ENCODE measurements at places on chromosomes 7 and 10. TPM values are rescaled to one million over a fixed set of nuclear protein-coding genes. Genes with fewer than 3 reads are reported as not detected.

SPRN gene
- 2.4 TPM for polyA plus RNA-seq

DMBT1 gene
- not detected for polyA plus RNA-seq

SLC37A3 gene
- 45.3 TPM for polyA plus RNA-seq

TMEM26 gene
- 0.22 TPM for polyA plus RNA-seq

CALY gene
- 0.34 TPM for polyA plus RNA-seq

TRPV5 gene
- polyA plus RNA-seq, result not detected

ELFN1 gene
- polyA plus RNA-seq, result 7.8 TPM
